ENCODE measurements at places on chromosomes 1 and 21.

DNA sequence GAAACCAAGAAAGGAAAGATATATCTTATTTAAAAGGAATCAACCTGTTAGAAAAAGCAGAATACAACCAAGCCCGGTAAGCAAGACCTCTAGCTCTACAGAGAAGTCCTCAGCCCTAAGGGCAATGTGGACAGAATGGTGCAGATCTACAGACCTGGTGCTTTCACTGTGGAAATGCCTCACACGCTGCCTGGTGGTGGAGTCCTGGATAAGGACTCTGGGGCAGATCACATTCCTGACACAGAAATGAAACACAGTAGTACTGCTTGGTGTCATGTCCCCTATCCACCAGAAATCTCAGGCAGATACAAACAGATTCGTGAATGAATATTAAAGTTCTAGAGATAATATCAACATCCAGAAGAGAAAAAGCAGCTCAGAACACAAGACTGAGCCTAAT is 6.8 kb downstream of the CNN3 start:
- no peak for DNase-seq

DNA sequence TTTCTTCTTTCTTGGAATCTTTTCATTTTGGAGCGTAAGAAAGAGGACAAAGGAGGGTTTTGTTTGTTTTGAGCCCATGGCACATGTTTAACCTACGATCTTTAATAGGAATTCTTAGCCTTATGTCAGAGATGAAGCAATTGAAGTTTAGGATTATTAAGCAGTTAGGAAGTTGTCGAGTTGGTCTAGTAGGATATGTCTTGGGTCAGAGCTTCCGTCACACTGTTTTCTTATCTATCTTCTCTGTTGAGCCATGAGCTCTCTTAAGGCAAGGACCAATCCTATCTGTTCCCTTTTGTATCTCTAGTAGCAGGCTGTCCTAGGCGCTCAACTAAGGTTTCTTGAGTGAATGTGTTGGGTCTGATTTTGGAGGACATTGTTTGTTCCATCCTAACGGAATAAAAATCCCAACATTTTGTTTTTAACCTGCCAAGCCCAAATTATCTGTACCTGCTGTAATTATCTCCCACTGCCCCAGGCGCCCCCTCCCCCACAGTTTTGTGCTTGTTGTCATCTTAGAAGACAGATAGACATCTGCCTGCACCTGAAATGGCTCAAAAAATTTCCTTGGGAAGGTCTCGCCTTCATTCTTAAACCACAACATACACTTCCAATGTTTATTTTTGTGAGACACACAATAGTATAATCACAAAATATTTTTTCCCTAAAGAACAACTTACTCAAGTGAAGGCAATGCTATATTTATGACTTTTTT is 95.3 kb upstream of the GADD45A start:
- no peak for DNase-seq

- DNase-seq, result peak; percentile 56
Measured at GRCh38 chr1:15231714-15232201, 15.3 kb upstream of the FHAD1 start.

DNA sequence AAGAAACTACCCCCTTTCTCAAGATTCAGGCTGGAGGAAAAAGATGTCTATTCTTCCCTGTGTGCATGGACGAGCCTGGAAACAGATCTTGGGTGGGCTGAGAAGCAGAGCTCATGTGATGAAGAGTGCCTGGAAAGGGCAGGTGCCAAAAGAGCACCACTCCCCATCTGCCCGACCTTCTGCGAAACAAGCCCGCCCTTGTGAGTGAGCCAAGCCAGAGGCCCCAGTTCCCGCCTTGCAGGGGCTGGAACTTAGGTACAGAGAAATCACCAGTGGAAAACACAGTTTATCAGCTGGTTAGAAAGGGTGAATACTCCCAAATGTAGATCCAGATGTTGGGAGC is 26.7 kb upstream of the A3GALT2 start:
- DNase-seq, result no peak

Measured in GM12864 (cell line).